Stimulated activated CD4-positive, alpha-beta T cell treated with anti-CD3 and anti-CD28 coated beads, Interleukin-1b, Interleukin-23, amount 100 ng/mL, for 4 hours (primary cell): ENCODE measurements at places on chromosomes 5 and 9.

- DNase-seq, result no peak
Observed at GRCh38 chr5:13354611-13355010, 589.9 kb downstream of the DNAH5 start.

DNA sequence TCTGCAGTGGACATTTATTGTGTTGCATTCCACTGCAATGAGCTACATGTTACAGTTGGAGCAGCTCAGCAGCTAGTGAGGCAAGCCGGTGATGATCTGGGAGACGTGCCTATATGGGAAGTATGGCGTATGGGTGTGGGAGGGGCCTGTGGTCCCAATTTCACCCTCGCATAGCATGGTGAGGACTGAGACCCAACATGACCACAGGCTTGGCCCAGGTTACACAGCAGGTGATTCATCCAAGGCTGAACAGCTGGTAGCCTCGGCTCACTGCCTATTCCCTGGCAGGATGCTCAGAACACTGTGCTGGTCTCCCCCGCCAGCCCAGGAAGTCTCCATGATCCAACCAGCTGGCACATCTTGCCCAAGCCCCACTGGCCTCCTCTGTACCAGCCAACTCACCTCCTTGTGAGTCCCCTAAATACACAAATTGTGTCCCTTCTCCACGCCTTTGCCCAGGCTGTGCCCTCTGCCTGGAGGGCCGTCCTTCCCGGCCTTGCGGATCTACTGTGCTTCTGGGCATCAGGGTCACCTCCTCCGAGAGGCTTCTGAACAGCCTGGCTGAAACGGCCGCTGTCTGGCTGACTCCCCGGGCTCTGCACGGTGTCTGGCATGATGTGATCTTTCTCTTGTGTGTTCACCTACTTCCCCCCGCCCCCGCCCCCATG is 81.4 kb downstream of the NSUN2 start:
- DNase-seq, result no peak

- no peak for DNase-seq
Observed at GRCh38 chr9:36868586-36869282, 165.3 kb downstream of the PAX5 start.

DNA sequence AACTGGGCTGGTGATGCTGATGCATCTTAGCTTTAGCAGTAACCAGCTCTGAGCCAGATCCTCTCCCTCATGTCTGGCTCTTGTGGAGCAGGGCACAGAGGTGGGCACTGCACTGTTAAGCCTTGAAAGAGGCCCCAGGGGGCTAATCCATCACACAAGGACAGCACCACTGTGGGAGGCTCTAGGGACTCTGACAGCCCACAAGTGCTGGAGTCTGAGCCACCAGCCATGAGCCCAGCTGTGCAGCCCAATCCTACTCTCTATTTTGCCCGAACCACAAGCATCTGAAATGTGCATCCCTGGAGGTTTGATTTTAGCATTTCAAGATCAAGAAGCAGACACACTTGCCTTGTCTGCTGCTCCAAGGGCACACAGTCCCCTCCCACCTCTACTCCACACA is 407.1 kb upstream of the TRPC7 start:
- DNase-seq, result no peak

DNA sequence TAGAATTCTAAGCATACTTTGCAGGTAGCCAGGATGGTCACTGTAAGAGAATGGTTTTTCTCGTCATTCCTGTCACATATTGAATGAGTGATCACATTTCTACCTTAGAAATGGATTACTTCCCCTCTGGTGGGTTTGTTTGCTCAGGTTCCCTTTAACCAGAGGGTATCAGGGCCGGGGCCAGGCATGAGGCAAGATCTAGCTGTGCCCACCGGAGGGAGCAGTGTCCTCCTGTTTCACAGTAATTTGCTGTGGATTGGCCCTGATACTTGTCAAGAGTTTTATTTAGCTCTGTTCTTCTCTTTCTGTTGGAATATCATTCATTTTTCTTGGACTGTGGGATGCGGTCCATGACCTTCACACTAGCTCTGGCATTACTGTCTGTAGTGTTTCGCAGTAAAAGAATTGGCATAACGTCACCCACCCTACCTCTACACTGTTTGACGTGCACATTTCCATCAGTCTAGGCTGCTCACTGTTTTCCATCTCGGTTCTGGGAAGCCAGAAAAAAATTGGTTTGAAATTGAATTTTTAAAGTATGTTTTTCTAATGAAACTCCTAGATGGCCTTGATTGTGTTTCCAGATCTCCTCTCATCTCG is 42.4 kb upstream of the ZBED3 start:
- DNase-seq, result peak; percentile 6

- no peak for DNase-seq
Observed at GRCh38 chr5:128493657-128494329, 44.3 kb downstream of the FBN2 start.

- DNase-seq, result peak; percentile 17
Observed at GRCh38 chr9:99105152-99106043, 485 bp downstream of the TGFBR1 start.

GRCh38 chr9:136050701-136051452 is 44.2 kb downstream of the NACC2 start:
- no peak for DNase-seq

DNA sequence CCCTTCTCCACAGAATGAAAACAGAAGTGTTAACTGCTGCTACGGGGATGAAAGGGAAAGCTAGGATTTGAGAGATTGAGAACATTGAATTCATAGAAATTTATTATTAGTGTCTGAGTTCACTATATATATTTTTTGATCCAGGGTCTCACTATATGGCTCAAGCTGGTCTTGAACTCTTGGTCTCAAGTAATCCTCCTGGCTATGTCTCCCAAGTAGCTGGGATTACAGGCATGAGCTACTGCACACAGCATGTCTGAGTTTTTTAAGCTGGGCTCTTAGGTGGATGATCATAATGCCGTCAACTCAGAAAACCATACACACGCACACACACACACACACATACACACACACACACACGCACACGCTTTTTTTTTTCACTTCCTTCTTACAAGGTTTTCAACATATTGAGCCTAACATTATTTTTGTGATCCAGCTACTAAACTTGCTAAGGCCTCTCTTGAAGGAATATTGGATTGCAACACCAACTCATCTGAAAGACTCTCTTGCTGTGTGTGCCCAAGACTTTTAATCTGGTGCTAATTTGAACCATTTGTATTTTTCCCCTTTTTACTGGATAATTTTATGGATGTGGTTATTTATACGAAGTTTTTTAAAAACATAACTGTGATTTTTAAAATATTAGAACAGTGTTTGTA is 1045.4 kb downstream of the DTWD2 start:
- DNase-seq, result no peak

DNA sequence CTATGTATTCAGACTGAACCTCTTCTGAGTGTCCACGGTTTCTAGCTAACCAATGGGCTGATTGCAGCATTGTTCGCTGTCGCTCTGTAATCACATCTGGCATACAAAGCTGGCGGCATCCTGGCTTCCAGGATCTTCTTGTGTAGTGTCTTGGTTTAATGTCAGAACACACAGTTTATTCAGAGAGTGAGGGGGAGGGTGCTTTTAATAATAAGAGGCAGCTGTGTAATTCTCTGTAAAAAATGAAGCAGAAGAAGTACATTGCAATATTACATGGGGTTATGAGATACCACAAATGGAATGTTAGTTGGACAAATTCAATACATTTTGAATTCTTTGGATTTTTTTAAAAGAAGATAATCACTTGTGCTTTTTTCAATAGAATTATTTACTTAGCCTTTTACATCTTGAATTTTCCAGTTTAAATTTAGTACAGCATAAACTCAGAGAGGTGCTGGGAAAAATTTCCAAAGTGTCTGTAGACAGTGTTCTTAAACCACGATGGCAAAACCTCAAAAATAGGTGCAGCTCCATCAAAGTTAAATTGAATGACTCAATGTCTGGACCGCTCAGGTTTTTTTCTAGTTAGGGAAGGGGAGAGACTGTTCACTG is 206.0 kb downstream of the PCSK1 start:
- no peak for DNase-seq

GRCh38 chr9:114733816-114734215 is 51.8 kb upstream of the TEX48 start:
- DNase-seq, result no peak

DNA sequence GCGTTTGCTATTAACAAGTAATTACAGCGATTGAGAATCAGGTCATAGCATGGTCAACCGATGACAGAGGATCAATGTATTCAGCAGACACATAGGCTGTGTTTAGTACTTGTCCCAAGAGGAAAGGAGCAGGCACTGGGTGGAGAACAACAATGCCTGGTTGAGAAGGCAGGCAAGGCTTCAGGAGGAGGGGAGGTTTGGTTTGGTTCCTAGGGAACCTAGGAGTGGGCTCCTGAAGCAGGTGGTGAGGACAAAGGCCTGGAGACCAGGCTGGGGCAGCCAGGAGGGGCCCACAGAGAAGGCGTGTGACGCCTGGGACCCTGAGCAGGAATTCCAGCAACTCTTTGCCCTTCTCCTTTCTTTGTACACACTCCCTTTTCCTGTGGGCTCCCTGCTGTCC is 195.6 kb downstream of the SPOCK1 start:
- no peak for DNase-seq

DNA sequence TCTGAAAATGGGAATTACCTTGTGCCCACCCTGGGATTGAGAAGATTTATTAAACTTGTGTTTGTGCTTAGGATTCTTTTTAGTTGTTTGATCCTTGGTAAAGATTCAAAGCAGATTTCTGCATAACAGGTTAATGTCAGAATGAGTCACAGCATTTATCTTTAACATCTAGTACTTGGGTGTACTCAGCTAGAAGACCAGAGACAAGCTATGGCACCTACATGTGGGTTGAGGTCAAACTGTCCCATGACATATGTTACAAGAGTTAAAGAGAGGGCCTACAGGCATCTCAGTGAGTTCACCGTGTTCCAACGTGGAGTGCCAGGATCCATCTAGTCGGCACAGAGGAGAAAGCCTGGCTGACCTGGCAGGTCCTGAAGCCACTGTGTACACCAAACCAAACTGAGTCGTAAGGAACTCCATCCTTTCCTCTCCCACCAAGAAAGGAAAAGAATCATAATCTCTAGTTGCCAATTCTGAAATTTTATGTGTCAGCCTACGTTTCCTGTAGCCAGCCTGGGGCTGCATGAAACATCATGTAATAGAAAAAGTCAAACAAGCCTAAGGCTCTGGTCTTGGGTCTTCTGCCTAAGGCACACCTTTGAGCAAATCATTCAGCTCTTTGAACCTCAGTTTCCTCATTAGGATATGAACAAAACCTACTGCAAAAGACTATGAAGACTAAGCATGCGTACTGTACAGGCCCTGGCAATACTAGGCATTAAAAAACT is 73.7 kb downstream of the RCL1 start:
- DNase-seq, result no peak

- no peak for DNase-seq
Observed at GRCh38 chr5:60401526-60401925, 298.4 kb downstream of the DEPDC1B start.

DNA sequence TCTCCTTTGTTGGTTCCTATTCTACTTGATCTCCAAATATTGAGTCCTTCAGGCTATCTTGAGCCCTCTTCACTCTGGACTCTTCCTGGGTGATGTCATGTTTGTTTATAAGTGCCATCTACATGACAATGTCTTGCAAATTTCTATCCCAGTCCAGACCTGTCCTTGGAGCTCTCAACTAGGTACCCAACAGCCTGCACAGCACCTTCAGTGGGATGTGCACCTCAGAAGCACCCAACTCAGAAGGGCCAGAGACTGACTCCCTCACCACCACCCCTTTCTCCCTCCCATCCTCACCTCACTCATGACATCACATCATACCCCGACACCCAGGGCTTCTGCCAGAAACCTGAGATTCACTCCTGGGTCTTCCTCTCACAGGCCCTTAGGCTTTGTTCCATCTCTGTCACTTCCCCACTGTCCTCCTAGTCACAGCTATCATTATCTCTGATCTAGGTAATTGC is 14.4 kb downstream of the TXN start:
- no peak for DNase-seq

DNA sequence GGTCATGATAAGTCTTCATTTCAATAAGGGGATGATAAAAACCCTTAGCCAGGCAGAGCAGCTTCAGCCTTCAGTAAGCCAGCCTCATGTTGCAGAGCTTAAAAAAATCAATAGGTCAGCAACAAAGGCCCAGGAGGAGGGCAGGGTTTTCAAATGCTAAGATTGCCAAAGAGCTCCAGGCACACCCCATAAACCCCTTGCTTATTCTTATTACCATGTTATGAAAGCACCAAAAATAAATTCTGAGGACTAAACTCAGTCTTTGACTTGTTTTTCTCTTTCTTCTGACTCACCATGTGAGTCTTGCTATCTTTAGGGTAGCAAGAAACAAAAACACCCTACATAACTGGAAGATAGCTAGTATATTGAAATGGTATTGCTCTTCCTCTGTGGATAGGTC is 317.1 kb downstream of the KCTD16 start:
- DNase-seq, result no peak

GRCh38 chr5:10528827-10529226 is 35.0 kb upstream of the ANKRD33B start:
- no peak for DNase-seq

GRCh38 chr5:115458003-115458409 is 86.6 kb downstream of the FEM1C start:
- no peak for DNase-seq

- DNase-seq, result no peak
Observed at GRCh38 chr9:34985311-34985899, 4.1 kb upstream of the DNAJB5 start.

DNA sequence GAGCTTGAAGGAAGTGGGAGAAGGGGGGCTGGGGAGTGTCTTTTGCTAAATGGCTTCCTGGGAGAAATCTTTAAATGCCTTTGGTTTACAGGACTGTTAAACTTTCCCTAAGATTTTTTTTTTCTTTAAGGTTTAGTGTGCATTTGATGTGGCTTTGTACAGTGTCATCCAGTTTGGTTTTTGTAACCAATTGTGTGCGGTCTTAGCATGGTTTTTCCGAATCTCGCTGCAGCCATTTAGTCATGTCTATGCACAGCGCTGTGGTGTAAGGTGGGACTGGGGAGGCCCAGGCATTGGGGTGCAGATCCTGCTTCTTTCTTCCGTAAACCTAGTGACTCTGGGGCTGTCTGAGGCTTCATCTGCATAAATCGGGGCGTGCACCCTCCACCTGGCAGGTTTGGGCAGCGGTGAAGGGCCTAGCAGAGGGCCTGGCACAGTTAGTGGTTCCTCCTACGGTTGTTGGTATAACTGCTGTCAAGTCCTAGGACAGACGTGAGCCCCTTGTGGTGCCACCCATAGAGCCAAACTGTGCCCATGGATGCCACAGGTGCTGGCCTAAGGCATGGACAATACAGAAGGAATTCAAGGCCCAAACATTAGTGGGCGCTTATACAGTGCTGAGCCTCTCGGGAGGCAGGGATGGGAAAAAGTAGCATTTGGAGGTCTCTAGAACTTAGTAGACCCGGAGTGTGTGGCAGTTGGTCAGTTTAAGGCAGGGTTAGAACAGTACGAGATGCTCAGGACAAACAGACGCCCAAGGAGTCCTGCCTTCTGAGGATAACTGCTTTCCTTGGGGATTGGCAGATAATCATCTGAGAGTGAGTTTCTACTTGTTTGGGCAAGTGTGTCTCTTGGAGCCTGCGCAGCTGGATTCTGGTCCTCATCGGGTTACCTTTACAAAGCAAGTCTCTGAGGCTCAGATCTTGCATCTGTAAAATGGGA is 1.5 kb downstream of the PRRC2B start:
- peak; percentile 40 for DNase-seq

GRCh38 chr5:58946230-58946629 is 363.4 kb downstream of the RAB3C start:
- DNase-seq, result no peak

GRCh38 chr9:83501565-83501964 is 36.6 kb downstream of the FRMD3 start:
- no peak for DNase-seq
